ENCODE measurements at places on chromosomes 11 and 22. TPM values are rescaled to one million over a fixed set of nuclear protein-coding genes. Genes with fewer than 3 reads are reported as not detected.

Gene YPEL1
- total RNA-seq = 99.2 TPM

DNA sequence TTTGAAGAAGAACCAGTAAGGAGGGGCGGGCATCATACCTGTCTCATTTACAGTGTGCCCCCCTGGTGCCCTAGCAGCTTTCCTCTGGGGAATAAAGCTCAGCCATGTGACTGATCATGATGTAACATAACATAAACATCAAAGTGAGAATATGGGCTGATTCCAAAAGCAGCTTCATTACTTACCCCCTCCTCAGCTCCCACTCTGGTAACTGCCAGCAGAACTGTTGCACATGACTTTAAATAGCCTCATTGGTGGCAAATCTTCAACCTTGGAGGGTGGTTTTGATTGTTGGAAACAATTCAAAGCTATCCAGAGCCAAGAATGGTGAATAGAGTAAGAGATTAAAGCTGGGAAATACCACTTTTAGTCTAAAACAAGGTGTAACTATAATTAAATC, 384.6 kb downstream of the BUD13 start:
- no peak for DNase-seq

DNA sequence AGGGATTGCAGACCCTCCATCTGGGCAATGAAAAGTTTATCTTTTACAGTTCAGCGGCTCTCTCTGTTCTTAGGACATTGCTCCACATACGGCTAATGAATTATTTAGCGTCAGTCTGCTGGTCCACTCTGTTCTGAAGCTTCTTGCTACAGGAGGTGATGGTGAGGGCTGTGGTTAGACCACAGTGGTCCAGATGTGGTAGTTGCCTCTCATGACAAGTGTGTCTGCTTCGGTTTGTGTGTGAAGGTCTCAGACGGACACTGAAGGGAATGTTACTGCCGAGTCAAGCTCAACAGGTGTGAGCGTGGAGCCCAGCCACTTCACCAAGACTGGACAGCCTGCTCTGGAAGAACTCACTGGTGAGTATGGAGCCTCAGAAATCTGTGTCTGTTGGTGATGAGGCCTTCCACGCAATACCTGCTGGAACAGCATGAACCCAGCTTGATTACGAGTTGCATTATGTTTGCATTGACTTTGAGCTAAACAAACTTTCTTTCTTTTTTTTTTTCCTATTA, 220.8 kb downstream of the DBX1 start:
- DNase-seq = no peak

DNA sequence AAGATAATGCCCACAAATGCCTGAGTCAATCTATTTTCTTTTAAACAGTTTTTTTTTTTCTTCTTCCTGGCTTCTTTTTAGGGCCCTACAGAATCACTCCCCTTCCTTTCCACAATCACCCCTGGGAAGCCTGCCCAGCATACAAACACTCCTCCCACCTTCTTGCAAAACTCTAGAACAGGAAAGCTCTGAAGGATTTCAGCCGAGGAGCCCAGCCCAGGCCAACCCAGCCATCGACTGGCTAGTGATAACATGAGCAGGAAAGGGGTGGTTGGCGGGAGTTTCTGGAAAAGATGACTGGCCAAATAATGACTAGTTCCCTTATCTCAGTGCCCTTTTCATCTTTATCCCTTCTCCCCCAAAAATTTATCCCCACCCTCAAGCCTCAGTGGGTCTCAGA, 68.2 kb downstream of the USP35 start:
- peak; percentile 29 for DNase-seq
